Body of pancreas (tissue), 4 donors: ENCODE measurements at places on chromosomes 6 and 20. TPM values are rescaled to one million over a fixed set of nuclear protein-coding genes. Genes with fewer than 3 reads are reported as not detected.

Gene RNF146
- total RNA-seq, result 36.8 TPM

Gene HS3ST5
- not detected for total RNA-seq

DNA sequence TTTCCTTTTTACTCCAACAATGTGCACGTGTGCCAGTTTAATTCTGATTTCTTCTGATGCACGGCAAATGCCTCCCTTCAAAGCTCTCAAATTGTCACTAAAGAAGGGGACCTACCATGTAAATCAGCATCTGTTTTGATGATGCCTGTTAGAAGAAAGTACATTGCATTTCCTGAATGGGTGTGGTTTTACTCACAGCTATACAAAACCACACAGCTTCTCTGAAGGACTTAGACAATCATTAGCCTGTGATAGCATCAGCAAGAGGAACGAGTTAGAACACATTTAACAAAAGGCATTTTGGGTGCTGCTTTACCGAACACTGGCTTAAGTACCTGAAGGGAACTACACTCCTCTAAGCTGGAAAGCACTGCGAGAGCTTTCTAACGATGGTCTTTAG lies 109.4 kb downstream of the ATXN1 start:
- no peaks in the 10 kb centered on the region for H3K4me1 ChIP-seq
- no peaks in the 10 kb centered on the region for H3K27me3 ChIP-seq
- no peaks in the 10 kb centered on the region for H3K36me3 ChIP-seq

DNA sequence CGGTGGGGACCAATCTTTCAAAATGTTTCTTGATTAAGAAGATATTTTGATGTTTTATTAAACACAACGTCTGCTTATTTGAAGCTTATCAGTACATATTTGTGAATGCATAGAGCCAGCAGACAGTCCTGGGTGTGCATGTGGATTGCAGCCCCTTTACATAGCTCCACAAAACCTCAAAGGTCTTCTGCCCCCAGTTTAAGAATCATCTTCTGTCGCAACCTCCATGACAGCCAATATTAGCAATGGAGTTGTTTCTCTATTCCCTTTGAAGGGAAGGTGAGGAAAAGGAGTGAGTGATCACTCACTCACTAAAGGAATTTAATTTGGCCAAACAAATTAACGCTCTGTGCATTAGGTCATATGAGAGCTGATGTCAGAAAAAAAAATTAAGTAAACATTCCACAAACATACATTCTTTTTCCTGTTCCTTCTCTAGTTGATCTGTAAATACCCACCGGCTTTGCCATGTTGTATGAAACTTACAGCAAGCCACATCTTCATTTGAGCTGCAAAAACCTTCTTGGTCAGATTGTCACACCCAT lies 152.9 kb downstream of the SIM1 start:
- H3K27ac ChIP-seq, result no peak overlapping the region
- DNase-seq, result no peak
- H3K4me3 ChIP-seq, result no peak overlapping the region
- H3K27me3 ChIP-seq, result no peaks in the 10 kb centered on the region
- H3K36me3 ChIP-seq, result no peaks in the 10 kb centered on the region

- no peaks in the 10 kb centered on the region for H3K27me3 ChIP-seq
- DNase-seq, result peak; percentile 29
- H3K4me3 ChIP-seq, result no peak overlapping the region
These were observed 69.7 kb downstream of the EPB41L2 start for GRCh38 chr6:130993292-130993765.

- H3K27ac ChIP-seq, result no peak overlapping the region
- H3K4me3 ChIP-seq, result no peak overlapping the region
- peaks cover 26% of the 10 kb centered on the region for H3K4me1 ChIP-seq
- H3K27me3 ChIP-seq, result no peaks in the 10 kb centered on the region
- no peak for DNase-seq
- no peaks in the 10 kb centered on the region for H3K36me3 ChIP-seq
These were observed 98.4 kb upstream of the MAN1A1 start for GRCh38 chr6:119447921-119448320.

GRCh38 chr6:46203391-46204177 lies 32.8 kb upstream of the ENPP5 start:
- peaks cover 9% of the 10 kb centered on the region for H3K4me1 ChIP-seq
- no peaks in the 10 kb centered on the region for H3K36me3 ChIP-seq
- no peak for DNase-seq
- no peak overlapping the region for H3K4me3 ChIP-seq
- no peaks in the 10 kb centered on the region for H3K27me3 ChIP-seq

DNA sequence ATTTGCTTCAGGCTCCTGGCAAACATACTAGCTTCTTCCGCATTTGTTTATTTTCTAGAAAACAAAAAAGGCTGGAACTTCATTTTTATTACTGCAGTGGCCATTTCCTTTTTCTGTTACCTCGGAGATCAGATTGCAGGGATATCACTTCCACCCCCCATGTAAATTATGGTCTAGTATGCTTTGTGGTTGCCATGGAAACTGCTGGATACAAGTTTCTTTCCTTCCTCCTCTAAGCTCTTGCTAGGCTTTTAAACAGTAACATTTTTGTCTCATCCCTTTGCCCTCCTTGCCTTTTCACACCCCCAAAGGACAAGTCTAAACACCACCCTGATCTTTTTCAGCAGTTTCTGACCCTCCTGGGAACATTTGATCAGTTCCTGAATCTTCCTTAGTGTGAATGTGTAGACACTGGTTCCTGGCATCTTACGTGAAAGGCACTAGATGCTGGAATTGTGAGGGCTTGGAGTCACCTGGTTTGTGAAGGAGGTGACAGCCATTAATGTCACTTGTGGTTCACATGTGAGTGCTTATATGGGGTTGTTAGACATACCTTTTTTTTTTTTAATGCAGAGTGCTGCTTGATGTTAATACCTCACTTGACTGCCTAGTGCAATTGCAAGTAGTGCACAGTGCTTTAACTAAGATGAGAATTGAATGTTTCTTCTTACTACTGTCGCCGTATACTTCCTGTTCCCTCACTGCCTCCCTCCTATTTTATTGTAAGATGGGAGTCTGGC lies 181.6 kb downstream of the JARID2 start:
- DNase-seq, result peak; percentile 47
- H3K4me1 ChIP-seq, result peaks cover 20% of the 10 kb centered on the region
- H3K27me3 ChIP-seq, result no peaks in the 10 kb centered on the region

DNA sequence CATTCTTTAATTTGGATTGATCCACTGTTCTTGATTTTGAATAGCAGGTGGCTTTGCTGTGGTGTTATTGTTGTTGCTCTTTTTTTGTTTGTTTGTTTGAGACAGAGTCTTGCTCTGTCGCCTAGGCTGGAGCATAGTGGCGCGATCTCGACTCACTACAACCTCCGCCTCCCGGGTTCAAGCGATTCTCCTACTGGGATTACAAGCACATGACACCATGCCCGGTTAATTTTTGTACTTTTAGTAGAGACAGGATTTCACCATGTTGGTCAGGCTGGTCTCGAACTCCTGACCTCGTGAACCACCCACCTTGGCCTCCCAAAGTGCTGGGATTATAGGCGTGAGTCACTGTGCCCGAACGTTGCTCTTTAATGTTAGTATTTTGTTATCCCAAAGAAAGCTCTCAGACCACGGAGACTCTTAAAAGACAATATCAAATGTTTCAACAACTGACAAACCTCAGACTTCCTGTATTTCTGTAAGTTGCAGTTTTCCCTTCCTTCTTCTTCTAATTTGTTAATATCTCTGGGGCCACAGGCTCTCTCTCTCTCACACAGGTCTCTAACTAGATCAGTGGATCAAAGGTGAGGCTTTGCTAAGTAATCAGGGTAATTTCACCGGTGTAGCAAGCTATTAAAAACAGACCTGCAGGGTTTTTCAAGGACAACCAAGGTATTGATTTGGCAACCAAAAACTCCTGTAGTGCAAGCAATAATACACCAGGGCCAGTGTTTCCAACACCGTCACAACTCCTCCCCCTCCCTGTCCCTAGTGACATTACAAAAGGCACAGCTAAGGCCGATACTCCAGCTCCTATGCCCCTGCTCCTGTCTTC lies 48.8 kb upstream of the ZNF217 start:
- DNase-seq, result peak; percentile 85
- H3K36me3 ChIP-seq, result no peaks in the 10 kb centered on the region
- no peak overlapping the region for H3K4me3 ChIP-seq
- H3K27me3 ChIP-seq, result no peaks in the 10 kb centered on the region
- peaks cover 22% of the 10 kb centered on the region for H3K4me1 ChIP-seq

Gene ZNF165
- 4.3 TPM for total RNA-seq

Gene PRND
- total RNA-seq, result not detected

Gene HCK
- total RNA-seq, result 2.1 TPM

Gene DEFB132
- total RNA-seq, result not detected

DNA sequence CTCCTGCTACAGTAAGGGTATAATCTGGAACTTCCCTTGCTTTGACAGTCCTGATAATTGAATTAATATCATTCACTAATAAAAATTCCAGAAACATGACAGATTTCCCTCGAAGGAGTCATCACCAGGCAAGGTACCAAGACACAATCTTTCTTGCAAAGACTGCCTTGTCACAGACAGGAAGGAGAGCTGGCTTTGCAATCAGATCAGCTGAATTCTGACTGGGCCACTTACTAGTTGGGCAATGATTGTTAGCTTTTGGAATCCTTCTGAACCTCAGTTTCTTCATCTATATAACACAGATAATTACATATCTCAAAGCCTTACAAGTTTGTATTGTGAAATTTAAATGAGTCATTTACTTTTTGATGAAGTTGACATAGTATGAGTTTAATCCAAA lies 344.2 kb downstream of the RFPL4B start:
- H3K4me3 ChIP-seq, result no peak overlapping the region
- no peaks in the 10 kb centered on the region for H3K36me3 ChIP-seq
- H3K4me1 ChIP-seq, result peaks cover 14% of the 10 kb centered on the region
- no peaks in the 10 kb centered on the region for H3K27me3 ChIP-seq
- no peak for DNase-seq

- no peaks in the 10 kb centered on the region for H3K27me3 ChIP-seq
- H3K4me1 ChIP-seq, result no peaks in the 10 kb centered on the region
- H3K27ac ChIP-seq, result no peak overlapping the region
- no peak for DNase-seq
- H3K36me3 ChIP-seq, result no peaks in the 10 kb centered on the region
- H3K4me3 ChIP-seq, result no peak overlapping the region
These were observed 507.4 kb downstream of the BMP2 start for GRCh38 chr20:7274870-7275269.

GRCh38 chr20:15835811-15836210 lies 737.4 kb downstream of the KIF16B start:
- no peak for DNase-seq
- no peak overlapping the region for H3K27ac ChIP-seq
- H3K4me1 ChIP-seq, result no peaks in the 10 kb centered on the region
- peaks cover 3% of the 10 kb centered on the region for H3K27me3 ChIP-seq
- H3K36me3 ChIP-seq, result no peaks in the 10 kb centered on the region
- H3K4me3 ChIP-seq, result no peak overlapping the region

GRCh38 chr20:14422892-14423291 lies 85.5 kb upstream of the FLRT3 start:
- H3K27ac ChIP-seq, result no peak overlapping the region
- H3K4me1 ChIP-seq, result no peaks in the 10 kb centered on the region
- H3K27me3 ChIP-seq, result no peaks in the 10 kb centered on the region
- no peak overlapping the region for H3K4me3 ChIP-seq
- DNase-seq, result no peak
- no peaks in the 10 kb centered on the region for H3K36me3 ChIP-seq

GRCh38 chr6:160973311-160974250 lies 18.0 kb upstream of the MAP3K4 start:
- peak overlapping the region; percentile 28 for H3K27ac ChIP-seq
- peaks cover 8% of the 10 kb centered on the region for H3K4me1 ChIP-seq
- H3K4me3 ChIP-seq, result no peak overlapping the region
- no peaks in the 10 kb centered on the region for H3K36me3 ChIP-seq

DNA sequence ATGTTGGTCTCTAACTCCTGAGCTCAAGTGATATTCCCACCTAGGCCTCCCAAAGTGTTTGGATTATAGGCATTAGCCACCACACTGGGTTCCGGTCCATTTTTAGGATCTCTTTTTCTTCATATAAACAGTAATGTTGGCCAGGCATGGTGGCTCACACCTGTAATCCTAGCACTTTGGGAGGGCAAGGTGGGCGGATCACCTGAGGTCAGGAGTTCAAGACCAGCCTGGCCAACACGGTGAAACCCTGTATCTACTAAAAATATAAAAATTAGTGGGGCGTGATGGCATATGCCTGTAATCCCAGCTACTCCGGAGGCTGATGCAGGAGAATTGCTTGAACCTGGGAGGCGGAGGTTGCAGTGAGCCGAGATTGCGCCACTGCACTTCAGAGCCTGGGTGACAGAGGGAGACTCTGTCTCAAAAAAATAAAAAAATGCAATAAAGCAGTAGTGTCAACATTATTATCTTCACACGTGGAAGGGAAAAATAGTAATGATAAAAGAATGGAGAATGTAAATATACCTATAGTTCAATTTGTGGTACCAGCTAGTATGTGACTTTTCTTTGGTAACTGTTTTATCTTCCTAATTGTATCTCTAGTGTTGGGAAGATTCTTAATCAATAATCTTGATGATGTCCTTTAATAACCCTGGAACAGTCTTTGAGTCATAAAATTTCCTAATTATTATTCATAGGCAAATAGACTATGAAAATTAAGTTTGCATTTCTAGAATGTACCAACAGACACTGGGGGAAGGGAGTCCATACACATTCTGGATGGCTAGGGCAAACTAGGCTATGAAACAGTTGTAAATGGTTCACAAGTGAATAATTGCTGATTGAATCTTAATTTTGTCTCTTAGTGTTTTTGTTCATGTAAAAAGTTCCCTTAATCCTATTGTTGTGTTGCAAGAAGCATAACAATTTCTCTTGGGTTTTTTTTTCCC lies 3.6 kb downstream of the PARD6B start:
- H3K27ac ChIP-seq, result peak overlapping the region; percentile 20
- H3K4me1 ChIP-seq, result peaks cover 54% of the 10 kb centered on the region
- no peaks in the 10 kb centered on the region for H3K27me3 ChIP-seq
- no peak for DNase-seq

DNA sequence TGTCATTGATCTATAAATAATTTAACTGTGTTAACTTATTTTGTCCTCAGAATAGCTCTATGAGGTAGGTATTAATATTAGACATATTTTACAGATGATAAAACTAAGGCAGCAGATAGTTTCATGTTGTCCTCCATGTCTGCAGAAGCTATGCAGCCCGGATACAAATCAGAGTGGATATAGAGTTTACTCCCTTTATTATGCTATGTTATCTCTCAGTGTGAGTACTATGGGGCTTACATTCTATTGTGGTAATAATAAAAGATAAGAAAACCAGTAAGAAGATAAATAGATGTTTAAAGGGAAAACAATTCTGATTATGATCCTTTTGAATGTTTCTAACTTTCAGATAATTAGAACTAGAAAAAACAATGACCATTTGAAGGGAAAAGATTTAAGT lies 979.8 kb upstream of the CITED2 start:
- no peak for DNase-seq
- no peaks in the 10 kb centered on the region for H3K36me3 ChIP-seq
- no peak overlapping the region for H3K4me3 ChIP-seq
- H3K27me3 ChIP-seq, result no peaks in the 10 kb centered on the region
- no peak overlapping the region for H3K27ac ChIP-seq
